ENCODE measurements at places on chromosomes 11 and 22.

DNA sequence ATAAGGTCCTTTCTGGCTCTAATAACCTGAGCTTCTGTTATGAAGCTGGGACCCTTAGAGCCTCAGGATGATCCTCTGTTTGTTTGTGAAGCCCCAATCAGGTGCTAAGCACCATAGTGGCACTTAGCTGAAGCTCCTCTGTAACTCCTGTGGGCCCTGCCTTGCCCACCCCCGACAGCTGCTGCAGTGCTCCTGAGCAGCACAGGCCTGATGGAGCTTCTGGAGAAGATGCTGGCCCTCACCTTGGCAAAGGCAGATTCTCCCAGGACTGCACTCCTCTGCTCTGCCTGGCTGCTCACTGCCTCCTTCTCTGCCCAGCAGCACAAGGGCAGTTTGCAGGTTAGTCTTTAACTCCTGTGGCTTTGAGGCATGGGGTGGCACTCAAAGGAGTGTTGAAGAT lies 19.0 kb upstream of the CCDC134 start:
- DNase-seq = no peak

DNA sequence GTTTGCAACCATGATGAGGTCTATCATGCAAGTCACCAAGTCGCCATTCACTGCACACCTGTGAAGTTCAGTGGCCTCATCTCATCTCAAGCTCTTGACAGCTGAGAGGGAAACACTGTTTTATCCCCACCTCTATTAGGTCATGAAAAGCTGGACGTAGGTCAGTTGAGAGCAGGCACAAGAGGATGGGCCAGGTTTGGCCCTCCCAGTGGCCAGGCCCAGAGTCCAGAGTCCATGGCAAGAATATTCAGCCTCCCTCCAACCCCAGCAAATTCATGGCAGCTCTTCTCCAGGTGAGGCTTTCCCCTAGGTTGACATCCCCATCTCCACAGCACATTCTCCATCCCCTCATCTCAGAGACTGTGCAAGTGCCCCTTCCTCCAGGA lies 22.0 kb upstream of the ISX start:
- DNase-seq = no peak

DNA sequence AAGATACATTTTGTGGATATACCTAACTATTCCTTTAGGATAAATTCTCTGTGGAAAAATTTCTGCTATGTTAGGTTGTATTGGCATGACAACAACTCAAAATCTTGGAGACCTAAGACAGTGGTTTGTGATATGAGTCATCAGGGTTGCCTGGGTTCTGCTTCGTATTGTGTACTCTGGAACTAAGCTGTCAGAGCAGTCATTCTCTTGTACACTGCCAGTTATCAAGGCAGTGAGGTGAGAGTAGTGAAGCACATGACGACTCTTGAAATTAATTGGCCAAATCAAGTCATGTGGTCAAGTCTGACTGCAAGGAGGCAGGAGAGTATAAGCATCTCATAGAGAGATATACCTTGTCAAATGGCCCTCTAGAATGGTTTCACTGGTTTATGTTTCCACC lies 104.4 kb downstream of the FANCF start:
- DNase-seq = no peak

DNA sequence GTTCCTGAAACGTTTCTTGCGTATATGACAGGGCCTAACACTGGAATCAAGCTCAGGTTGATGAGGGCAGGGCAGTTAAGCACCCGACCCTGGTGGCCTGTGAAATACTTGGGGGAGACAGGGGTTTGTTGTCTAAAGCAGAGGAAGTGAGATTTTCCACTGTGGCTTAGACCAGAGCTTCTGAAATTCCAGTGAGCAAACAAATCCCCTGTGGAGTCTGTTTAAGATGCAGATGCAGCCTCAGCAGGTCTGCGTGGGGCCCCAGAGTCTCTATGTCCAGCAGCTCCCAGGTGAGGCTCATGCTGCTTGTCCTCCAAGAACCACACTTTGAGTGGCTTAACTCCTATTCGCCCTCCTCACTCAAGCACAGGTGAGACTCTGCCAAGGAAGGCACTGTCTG lies 39.1 kb upstream of the PRAME start:
- DNase-seq = no peak

- no peak for DNase-seq
Measured at GRCh38 chr11:44382656-44383240, 72.8 kb upstream of the ALX4 start.

- DNase-seq = no peak
Measured at GRCh38 chr11:67303132-67303834, at the start of gene SSH3. Gene SSH3, plus strand, starts transcription at chr11:67303530. Its CDS starts 96 bp downstream, at chr11:67303626.

- no peak for DNase-seq
Measured at GRCh38 chr11:2691991-2692875, 7.6 kb downstream of the KCNQ1OT1 start.

DNA sequence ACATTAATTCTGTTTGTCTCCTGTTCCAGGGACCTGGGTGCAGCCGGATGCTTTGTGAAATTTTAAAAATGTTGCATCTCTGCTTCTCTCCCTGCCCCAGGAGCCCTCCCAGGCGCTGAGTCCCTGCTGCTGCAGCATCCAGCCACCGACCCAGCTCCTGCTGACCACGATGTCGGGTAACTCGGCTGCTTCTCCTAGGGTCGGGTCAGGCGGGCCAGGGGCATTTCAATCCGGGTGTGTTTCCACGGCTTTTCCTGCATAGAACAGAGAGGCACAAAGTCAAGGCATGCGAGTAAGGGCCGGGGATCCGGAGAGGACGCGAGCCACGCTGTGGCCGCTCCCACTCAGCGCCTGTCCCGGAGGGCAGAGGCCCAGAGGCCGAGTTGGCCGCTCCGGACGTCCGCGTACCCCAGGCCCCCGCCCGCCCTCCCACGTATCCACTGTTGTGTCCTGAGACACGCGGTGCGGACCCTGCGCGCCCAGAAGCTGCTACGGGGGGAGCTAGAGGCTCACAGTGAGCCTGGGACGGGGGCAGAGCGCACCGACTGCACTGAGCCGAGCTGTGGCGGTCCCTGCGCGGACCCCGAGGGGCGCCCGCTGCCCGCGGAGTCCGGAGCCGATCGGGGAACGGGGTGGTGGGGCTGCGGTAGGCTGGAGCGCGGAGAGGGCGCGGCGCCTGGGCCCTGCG lies at the start of gene POU2AF3:
Gene POU2AF3, plus strand, starts transcription at position 134 of the 688 bp plus-strand sequence. Its CDS starts 36 bp downstream, at position 170.
- DNase-seq = no peak

- DNase-seq = no peak
Measured at GRCh38 chr22:22167791-22168189, 76.8 kb upstream of the VPREB1 start.

- DNase-seq = no peak
Measured at GRCh38 chr11:71116693-71117040, 135.7 kb downstream of the SHANK2 start.

GRCh38 chr11:58770166-58770565 lies 38.4 kb upstream of the GLYAT start:
- no peak for DNase-seq

DNA sequence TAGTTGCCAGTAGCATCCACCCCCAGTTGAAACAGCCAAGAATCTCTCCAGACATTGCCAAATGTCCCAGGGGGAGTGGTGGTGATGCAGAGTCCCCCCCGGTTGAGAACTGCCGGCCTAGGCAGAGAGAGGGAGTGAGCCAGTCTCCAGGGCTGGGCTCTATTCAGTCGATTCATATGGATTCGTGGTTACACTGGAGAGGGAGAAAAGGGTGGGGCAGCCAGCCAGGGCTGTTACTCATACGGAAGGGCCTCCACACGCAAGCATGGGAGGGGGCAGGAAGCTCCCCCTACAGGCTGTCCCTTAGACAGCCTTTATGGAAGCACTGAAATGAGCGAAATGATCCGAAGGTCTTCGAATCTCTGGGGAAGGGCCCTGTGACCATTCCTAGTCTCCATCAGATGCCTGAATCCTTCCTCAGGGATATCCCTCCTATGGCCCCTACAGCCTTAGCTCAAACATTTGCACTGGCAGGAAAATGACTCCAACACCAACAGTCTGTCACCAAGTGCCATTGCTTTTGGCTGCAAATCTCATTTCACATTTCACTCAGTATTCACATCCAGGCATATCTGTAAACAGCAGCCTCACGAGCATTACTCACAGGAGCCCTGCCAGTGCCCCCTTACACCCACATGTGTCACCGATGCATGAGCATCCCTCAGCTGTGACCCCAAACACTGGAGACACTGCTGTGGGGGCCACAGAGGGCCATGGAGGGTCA lies 18.4 kb upstream of the TLCD5 start:
- DNase-seq = no peak

All from activated CD4-positive, alpha-beta T cell treated with anti-CD3 and anti-CD28 coated beads, Interleukin-2, amount 50 U/mL, for 24 hours (primary cell).